D721Med (cell line): ENCODE measurements at places on chromosomes 4 and X.

DNA sequence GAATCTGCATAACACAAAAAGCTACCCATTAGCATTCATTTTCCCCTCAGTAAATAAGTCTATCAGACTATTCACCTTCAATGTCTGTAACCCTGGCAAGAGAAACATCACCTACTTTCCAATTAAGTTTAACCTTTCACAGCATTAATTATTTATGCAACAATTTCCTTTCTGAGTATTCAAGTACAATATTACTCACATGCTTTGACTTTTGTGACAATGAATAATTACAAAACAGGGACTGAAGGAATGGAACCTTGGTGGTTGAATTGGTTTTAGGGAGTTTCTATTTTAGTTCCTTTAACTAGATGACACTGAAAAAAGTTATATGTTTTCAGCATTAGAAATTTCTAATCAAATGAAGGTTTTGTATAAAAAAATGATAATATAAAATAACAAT lies 932.3 kb upstream of the EPHA5 start:
- no peak for DNase-seq

GRCh38 chrX:75156531-75156945 lies 455 bp upstream of the ABCB7 start:
- no peak for DNase-seq

- DNase-seq: no peak
These were observed 80.2 kb upstream of the MAMLD1 start for GRCh38 chrX:150282953-150283352.

DNA sequence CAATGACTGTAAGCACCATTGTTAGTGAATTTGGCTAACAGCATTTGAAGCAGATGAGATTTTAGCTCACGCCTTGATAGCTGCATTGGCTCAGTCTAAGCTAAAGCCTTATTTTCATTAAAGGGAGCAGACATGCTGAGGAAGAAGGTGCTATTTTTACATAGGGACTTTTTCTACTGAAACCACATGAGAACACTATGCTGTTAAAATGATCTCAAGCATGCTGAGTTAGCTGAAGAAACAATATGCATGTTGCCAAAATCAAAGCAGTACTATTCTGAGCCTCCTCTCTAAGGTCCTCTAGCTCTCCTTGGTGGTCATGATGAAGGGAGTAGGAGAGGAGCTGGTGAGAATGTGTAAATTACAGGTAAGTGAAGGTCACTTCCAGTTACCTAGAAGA lies 134.4 kb upstream of the JADE1 start:
- DNase-seq: no peak

- DNase-seq: no peak
These were observed 1999.1 kb upstream of the ADGRL3 start for GRCh38 chr4:59200992-59201391.
